Activated CD8-positive, alpha-beta memory T cell treated with anti-CD3 and anti-CD28 coated beads for 1 hour (primary cell): ENCODE measurements at places on chromosomes 4 and X.

- DNase-seq: no peak
Observed at GRCh38 chr4:121677524-121677923, 19.3 kb downstream of the ANXA5 start.

DNA sequence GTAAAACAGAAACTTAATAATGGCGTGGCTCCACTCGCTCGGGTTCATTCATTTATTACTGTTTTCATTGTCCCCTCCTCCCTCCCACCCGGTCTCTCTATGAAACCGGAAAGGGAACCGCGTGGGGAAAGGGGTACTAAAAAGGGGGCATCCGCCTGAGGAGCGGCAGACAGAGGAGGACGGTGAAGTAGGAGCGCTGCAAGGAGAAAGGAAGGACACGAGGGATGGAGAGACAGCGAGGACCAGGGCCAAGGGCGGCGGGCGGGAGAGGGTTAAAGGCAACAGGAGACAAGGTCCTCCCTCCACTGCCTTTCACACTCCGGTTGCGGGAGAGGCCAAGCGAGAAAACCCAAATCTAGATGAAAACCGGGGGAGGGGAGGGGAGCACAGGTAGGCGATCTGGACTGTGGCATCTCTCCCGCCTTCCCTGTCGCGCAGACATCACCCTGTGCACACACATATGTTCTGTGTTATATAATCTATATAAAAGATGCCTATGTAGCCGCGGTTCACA, 829 bp downstream of the ELOVL6 start:
- no peak for DNase-seq

DNA sequence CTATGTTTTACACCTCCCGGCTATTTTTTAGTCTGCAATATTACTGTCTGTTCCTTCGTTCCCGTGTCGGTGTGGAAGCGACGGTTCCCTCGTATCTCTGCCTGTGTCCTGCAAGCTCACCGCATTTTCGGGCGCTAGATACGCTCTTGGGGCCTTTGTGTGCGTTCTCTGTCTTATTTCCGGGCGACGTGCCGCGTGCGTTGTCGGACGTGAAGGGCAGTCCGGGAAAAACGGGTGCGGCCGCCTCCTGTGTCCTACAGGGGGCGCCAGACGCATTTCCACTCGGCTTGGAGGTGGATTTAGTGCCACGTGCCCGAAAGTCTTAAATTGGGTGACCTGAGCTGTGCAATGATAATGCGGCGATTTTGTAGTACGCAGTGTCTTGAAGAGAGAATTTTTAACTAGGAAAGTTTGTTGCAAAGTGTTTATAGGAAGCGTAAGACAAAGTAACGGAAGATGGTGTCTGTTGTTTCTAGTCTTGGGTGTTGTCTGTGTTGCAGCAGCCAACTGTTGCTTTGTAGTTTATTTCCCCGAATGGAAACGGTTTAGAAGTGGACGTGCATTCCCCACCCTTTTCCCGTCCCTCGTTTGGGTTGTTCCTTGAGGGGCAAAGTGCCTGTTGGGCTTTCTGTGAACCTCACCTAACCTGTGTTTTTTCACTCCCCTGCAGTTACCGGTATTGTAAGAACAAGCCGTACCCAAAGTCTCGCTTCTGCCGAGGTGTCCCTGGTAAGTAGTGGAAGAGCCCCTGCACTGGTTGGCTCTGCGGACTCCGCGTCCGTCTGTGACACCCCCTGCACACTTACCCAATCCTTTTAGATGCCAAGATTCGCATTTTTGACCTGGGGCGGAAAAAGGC, 720 bp downstream of the RPL10 start:
- DNase-seq: peak; percentile 67

DNA sequence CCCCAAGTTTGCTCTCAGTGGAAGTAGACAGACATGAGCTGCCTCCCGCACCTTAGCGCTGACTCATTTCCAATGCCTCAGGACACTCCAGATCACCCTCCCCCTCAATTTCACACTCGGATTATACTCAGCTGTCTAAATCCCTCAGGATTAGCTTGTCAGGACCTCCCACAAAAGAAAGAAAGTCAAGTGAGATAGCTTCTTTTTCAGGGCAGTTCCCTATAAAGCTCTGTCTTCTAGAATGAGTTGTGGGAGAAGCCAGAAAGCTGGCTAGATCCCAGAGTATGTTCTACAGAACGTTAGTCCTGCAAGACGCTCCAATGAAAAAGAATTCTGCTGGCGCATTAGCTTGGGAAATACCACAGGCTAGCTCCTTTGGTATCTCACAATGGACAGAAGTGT, 51.2 kb upstream of the MTNR1A start:
- no peak for DNase-seq

- no peak for DNase-seq
Observed at GRCh38 chr4:76306882-76307659, 538 bp downstream of the STBD1 start.

DNA sequence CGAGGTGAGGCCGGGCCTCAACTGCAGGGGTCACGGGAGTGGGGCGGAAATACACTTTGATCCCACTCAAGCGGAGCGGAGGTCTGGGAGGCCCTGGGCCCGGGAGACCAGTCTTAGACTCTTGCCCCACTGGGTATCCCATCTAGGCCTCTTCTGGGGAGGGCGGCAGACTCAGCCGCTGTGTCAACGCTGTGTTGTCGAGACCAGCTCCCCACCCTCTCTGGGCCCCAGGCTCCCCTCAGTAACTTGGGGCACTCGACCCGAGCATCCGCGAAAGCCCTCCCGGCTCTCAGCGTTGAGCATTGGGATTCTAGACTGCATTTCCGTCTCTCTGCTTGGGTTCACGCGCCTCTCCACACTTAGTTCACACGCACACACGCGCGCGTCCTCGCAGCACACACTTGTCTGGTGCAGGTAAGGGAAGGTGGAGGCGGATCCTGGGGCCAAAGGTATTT, 1.7 kb downstream of the NKX3-2 start:
- no peak for DNase-seq

DNA sequence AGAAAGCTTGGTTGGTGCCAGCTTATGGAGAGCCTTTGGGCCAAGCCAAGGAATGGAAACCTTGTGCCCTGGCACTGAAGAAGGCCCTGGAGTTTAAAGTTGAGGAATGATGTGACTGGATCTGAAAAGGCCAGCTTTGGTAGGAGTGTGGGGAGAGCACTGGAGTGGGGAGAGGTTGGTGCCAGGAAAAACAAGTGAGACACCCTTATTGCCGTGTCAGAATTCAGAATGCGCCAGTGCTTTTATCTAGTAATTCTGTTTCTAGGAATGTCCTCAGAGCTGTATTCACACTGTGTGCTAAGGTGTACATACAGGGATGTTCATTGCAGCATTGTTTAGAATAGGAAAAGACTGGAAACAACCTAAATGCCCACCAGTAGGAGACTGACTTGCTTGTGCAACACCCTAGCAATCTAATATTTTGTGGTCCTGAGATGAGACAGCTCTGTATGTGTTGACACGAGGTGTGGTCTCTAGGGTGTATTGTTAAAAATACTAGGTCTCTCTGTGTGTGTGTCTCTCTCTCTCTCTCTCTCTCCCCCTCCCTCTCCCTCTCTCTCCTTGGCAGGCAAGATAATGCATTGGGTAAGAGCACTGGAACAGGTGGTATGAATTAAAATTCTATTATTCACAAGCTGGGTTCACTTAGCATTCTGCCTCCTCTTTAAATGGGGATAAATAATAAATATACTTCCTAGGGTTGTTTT, 107.8 kb downstream of the GATB start:
- DNase-seq: no peak

DNA sequence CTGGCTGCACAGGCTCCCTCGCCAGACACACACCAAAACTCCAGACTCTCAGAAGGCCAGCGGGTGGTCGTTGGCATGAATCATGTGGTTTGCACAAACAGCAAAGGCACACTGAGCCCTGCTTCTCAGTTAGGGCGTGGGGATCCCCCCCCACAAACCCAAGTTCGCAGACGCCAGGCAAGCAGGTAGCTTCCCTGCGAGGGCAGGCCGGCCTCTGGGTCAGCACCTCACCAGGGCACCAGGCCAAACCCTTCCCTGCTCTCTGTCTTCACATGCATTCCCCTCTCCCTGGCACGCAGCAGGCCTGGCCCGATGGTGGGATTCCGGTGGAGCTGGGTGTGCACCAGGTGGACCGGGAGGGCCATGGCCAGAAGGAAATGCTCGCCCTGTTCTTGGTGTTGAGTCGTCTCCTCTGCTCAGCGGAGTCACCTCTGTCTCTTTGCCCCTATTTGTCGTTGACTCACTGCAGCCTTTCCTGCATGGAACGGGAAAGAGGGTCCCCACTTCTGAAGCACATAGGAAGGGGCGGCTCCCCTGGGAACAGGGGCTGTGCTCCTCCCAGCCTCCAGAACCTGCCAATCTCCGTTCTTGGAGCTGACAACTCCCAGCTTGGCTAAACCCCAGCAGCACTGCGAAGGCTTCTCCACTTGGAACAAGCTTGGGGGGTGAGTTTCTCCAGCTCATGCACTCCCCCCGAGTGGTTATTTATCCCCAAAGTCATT, 51.4 kb downstream of the SORCS2 start:
- no peak for DNase-seq

- no peak for DNase-seq
Observed at GRCh38 chrX:148536961-148537360, 36.5 kb downstream of the AFF2 start.

DNA sequence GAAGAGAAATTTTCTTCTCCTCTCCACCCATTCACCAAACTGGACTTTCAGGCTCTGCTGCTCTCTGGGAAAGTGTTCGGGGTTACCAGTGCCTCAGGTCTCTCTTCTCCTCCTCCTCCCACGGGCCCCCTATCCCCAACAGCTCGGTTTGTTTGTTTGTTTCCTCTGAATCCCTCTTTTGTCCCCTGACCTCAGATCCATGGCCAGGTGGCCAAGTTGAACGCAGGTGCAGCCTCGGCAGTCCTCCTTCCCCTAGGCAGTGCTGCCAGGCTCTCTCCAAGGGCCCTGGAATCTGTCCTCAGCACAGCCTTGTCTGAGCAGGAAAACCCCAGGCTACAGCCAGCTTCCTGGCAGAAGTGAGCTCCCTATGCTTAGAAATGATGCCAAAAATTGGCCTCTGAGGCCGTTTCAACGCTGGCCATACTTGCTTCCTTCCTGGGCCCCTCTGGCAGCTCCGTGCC, 60.0 kb downstream of the FHDC1 start:
- no peak for DNase-seq

DNA sequence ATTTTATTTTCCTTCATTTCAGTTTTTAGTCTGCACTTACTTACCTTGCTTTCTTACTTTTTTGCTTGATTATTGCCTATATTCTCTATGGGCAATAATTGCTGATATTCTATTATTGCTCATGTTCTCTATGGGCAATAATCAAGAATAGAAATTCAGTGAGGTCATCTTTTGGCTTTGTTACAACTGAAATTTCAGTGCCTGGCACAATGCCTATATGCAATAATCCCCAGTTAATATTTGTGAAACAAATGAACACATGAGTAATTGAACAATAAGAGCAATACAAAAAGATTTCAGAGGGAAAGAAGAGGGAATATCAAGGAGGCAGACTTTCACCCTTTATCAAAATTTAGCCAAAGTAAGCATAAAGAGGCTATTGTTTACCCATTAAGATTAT, 48.6 kb upstream of the ARSJ start:
- DNase-seq: no peak

GRCh38 chr4:56505269-56506130, at the start of gene ARL9:
Gene ARL9 (plus strand): TSS chr4:56505791. CDS start chr4:56505863, 72 bp downstream.
- peak; percentile 29 for DNase-seq

GRCh38 chr4:102783006-102783405, 22.2 kb upstream of the MANBA start:
- no peak for DNase-seq

DNA sequence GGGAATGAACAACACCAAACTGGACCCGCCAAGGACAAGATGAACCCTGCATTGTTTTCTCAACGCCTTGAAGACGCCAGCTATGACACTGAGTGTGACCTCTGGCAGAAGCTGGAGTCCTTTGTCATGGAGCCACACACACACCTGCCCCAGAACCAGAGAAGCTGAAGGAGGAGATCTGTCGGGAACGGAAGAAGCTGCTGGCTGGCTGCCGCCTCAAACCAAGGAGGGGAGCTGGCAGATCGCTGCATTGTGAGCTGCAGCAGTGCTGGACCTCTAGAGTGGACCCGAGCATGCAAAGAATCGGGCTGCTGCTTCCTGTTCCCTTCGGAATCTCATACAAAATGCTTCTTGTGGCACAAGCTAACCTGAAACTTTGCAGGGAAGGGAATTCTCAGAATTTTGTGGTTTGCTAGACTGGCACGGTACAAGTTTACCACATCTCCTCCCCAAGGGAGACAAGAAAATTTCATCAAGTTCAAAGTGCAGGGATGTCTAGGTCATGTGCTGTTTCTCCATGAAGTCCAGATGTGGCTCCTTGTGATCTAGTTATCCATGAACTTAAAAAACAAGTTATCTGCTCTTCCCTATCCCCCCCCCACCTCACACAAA, 23.4 kb upstream of the GLRB start:
- no peak for DNase-seq

DNA sequence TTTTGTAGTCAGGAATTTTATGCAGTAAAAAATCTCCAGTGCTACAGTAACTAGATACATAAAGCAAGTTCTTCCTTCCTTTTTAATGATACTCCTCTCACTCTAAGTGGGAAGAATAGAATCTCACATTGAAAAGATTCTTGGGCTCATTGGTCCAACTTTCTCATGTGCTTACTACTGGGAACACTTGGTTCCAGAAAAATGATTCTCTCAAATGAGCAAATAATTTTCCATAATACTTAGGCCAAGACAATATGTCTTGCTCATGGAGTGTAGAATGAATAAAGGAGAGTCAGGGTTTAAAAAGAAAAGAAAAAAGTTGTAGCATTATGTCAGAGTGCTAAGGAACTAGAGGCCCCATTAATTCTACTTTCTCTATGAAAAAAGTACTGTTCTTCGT, 197.8 kb downstream of the RASL11B start:
- DNase-seq: no peak

DNA sequence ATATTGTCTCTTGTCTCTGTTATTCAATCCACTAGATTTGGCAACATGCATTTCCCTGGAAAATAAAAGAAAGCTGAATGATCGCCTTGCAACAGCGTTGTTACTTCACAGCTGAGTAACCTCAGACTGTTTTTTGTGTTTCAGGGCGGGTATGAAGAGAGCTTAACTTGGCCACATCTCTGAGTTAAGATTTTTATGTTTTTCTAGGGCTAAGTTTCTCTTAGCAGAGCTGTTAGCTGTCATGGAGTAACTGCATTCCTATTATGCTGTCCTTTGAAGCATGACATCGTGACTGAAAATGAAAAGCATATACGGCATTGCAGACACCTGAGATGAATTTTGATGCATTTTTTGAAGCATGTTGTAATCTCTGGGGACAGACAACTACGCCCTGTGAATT, 1798.9 kb downstream of the PCDH7 start:
- no peak for DNase-seq

- no peak for DNase-seq
Observed at GRCh38 chrX:16560173-16560572, 89.8 kb upstream of the S100G start.

- DNase-seq: no peak
Observed at GRCh38 chr4:156109943-156110900, 156.6 kb upstream of the CTSO start.

GRCh38 chr4:86891762-86892635, at the start of gene C4orf36:
Gene C4orf36 (minus strand): TSS chr4:86892422. CDS start chr4:86891520, 902 bp downstream.
- DNase-seq: no peak
